ENCODE measurements at places on chromosomes 2 and 18. TPM values are rescaled to one million over a fixed set of nuclear protein-coding genes. Genes with fewer than 3 reads are reported as not detected.

Gene FZD7
- 13.5 TPM for total RNA-seq

Gene PAPOLG
- total RNA-seq: 6.7 TPM

Gene UGT1A3
- total RNA-seq: not detected

Gene INHA
- 0.83 TPM for total RNA-seq

Gene RIT2
- total RNA-seq: not detected

Gene ZNF396
- total RNA-seq: 1.4 TPM

Gene LYPD6B
- total RNA-seq: not detected

Gene KCNG2
- total RNA-seq: not detected

Gene TMEM198
- total RNA-seq: 4.2 TPM

Gene EFHD1
- not detected for total RNA-seq

Gene DYNC2LI1
- 29.1 TPM for total RNA-seq

Gene SEH1L
- 40.7 TPM for total RNA-seq

Gene SPC25
- 9.7 TPM for total RNA-seq

Gene PLCL1
- 0.08 TPM for total RNA-seq

Gene TFCP2L1
- total RNA-seq: 0.04 TPM

Gene RAB6C
- not detected for total RNA-seq

Gene DNAH7
- total RNA-seq: 0.04 TPM

Gene NEU2
- not detected for total RNA-seq

Gene FBXO41
- 4.3 TPM for total RNA-seq

Gene AKAIN1
- not detected for total RNA-seq

Gene NOSTRIN
- total RNA-seq: 0.50 TPM

Gene DYSF
- 1.0 TPM for total RNA-seq
